Activated T-helper 1 cell treated with Interleukin-2 at 50 U/mL for 16 hours (primary cell): ENCODE measurements at places on chromosomes 7 and 10.
A peak's percentile ranks its signal among the peaks of the same experiment; 100 is the strongest.

GRCh38 chr7:84372712-84373111 is 178.1 kb upstream of the SEMA3A start:
- no peak for DNase-seq

- no peak for DNase-seq
These were observed 72.9 kb downstream of the PLXNA4 start for GRCh38 chr7:132503415-132503814.

- DNase-seq: no peak
These were observed 31.0 kb upstream of the MXI1 start for GRCh38 chr10:110176141-110177030.

DNA sequence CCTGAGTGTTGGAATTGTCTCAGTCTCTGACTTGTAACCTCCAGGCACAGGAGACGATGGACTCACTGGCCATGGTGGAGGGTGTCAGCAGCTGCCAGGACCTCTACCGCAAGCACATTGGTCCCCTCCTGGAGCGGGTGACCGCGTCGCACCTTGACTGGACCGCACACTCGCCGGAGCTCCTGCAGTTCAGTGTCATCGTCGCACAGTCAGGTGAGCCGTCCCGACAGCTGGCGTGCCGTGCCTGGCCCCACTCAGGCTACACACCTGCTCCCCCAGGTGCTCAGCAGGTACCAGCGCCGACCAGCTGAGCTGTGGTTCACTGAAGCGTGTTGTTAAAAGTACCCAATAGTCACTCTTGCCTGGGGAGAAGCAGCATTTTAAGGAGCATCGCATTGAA is 36.7 kb upstream of the PRKAR1B start:
- no peak for DNase-seq

DNA sequence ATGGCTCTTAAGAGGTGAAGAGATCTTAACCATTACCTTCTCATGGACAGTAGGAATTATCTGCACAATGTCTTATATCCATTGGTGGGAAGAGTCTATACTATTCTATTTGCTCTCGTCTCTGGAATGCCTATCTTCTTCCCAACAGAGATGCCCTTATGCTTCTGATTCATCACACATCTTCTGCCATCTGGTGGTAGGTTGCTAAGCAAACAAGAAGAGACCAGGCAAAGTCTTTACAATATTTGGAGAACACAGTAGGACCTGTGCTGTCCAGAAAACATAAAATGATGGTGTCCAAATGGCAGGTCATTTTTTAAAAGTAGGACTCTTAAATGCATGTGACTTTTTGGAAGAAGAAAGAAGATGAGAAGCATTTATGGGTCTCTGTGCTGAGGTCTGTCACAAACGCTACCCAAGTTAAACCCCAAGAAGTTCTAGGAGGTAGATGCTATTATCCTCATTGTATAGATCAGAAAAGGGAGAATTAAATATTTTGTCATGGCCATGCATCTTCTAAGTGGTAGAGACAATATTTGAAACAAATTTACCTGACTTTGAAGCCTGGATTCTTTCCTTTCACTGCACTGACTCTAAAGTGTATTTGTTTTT is 67.8 kb upstream of the NXPH1 start:
- DNase-seq: no peak

DNA sequence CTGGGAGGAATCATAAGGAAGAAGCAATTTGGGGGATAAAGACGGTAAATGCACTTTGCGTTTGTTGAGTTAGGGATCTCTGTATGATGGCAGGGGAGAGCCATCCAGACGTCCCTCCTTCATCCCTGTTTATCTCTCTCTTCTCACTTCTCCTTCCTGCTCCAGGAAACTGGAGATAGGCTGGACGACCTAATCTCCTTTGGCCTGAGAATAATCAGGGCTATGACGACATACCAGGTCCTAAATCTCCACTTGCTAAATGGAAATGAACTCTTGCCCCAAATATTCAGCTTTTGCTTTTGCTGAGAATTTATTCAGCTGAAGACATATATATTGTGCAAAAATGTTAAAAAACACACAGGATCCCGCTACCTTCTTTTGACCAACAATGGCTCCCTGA is 182.9 kb upstream of the INHBA start:
- DNase-seq: no peak

DNA sequence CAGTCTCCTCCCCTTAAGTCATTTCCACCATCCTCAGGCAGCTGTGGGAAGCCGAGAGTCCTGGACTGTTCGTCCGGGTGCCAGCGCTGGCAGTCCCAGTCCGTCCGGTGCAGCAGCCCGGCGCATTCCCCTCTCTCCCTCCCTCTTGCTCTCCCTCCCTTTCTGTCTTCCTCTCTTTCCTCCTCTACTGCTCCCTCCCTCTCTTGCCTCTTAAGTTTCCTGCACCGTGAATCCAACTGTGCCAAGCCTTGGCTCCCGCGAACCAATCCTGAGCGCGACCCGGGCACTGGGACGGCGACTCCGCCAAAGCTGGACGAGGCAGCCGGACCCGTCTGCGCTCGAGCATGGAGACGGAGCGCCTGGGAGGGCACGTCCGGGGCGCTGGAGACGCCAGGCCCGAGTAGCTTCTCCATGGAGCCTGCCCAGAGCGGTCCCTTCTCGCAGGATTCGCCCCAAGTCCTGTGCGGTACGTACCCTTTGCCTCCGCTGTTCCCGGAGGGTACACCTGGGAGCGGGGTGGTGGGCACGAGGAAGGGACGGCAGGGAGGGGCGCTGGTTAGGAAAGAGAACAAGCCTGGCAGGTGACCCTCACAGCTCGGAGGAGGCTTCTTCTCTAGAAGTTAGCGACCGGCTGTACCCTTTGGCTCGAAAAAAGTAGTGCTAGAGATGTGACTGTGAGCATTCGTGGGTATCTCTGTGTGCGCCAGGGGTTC is 1.0 kb downstream of the NXPH1 start:
- no peak for DNase-seq

GRCh38 chr7:157278167-157278790 is 58.5 kb upstream of the DNAJB6 start:
- no peak for DNase-seq

- no peak for DNase-seq
These were observed 23.8 kb upstream of the SLF2 start for GRCh38 chr10:100888957-100889356.

DNA sequence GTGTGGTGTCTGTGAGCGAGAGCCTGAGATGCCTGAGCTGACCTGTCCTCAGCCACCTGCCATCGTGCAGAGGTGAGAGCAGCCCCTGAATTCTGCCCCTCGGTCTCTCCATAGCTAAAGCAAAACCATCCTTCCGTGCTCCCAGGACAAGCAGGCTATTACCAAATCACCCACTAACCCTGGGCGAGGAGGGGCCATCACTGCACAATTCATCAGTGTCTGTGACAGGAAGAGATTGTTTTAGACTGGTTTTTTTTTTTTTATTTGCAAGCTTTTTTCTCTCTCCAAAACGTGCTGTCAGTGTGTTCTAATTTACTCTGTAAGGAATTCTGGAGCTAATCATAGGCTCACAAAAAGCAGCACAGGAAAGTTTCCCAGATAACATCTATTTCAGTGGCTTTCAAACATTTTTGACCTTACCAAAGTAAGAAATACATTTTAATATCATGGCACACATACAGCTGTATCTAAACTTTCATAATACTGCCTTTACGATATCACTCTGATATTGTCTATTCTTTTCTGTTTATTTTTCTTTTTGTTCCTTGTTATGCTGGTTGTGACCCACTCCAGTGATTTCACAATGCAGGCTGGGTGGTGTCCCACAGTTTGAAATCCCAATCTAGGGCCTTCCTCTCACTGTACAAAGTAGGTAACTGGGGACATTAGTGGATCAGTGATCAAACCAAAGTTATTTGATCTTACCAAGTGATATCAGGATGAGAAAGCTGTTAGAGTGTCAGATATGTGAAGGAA is 62.8 kb downstream of the EGFR start:
- DNase-seq: no peak

DNA sequence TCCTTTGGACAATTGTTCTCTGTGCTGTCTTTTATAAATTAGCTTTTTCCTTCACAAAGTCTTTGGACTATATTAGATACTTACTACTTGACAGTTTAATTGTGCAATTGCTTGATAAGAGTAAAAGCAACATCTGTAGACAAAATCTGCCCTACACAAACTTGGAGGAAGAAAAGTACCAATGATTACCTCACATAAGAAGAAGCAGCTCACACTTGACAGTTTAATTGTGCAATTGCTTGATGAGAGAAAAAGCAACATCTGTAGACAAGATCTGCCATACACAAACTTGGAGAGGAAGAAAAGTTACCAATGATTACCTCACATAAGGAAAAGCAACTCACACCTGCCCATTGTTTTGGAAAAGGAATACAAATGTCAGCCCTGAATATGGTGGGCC is 17.1 kb upstream of the SCIN start:
- no peak for DNase-seq

- peak; percentile 65 for DNase-seq
These were observed 137.4 kb upstream of the CDCA7L start for GRCh38 chr7:22082886-22083703.

GRCh38 chr7:38296059-38296857 is 22.8 kb upstream of the TARP start:
- DNase-seq: no peak

DNA sequence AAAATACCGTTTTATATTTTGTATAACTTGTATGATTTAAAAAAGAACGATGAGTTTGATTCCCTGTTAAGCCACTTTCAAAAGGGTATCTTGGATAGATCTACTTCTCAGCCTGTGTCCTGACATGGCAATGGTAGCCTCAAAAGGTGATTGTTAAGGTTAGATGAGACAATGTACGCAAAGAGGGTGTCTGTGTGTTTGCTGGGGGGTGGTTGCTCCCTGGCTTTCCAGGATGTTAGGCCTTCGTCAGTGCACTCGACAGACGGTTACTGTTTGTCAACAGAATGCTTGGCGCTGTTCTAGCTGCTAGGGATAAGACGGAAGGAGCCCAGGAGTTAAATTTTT is 90.3 kb downstream of the NEURL1 start:
- DNase-seq: no peak

GRCh38 chr7:107076781-107077698 is 32.5 kb downstream of the PRKAR2B start:
- DNase-seq: no peak

DNA sequence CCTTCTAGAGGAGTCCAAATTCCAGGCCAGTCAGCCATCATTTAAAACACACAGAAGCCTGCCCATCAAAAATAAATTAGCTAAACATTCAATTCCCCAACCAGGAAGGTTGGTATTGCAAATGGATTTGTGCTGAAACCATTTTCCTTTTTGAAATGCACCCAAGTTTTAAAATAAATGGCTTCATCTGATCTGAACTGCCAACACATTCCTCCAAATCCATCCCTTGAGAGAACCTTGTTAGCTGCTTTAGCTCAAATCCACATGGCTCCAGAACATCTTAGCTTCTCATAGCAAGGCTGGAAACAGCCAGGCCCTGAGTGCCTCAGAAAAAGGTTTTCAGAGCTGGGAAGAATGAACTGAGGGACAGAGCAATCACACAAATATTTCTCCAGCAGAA is 306.3 kb downstream of the FZD1 start:
- no peak for DNase-seq

DNA sequence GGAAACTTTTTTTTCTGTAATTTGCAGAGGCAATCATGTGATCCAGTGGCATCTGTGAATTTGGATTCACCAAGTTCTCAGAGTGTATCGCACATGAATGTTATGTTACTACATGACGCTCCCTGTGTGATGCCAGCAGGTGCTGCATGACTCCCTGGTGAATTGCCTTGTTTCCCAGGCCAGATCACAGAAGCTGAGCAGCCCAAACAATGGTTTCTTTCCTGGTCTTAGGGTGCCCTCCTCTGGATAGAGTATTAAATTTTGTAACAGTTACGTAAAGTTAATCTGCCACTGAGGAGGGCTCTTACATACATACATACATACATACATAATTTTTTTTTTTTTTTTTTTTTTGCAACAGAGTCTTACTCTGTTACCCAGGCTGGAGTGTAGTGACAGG is 3.6 kb downstream of the ZSCAN21 start:
- no peak for DNase-seq

DNA sequence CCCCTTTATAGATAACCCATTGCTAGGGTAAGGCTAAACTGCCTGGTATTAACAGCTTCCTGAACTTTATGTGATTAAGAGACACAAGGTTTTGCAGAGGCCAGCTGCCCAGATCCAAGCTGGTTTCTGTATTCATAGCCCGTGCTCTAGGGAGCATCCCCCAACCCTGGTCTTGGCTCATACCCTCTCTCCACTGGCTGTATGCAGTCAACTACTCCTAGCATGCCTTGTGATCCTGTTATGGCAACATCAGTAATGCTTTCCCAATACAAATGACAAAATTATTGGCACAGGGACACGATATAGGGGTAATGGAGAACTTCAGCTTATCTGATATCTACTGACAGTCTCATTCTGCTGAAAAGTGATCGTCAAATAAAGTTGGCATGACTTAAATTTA is 202.8 kb upstream of the MKLN1 start:
- DNase-seq: no peak

DNA sequence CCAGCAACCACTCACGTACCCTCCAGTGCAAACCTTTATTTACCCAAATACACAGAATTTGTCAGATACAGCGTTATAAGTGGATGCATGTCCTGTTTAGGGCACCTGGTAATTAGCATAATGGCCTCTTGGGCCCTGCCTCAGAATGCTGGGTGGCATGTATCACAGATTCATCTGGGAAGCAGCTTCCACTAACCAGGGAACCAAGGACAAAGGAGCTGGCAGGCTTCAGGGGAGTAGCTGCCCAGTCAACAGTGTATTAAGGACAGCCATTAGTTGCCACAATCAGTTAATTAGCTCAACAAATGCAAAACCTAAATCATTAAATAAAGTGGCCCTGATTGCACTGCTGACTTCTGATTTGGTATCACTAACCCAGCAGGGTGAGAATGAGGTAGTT is 105.7 kb downstream of the RAPGEF5 start:
- no peak for DNase-seq

- DNase-seq: no peak
These were observed 39.1 kb upstream of the PARD3 start for GRCh38 chr10:34854147-34854601.

DNA sequence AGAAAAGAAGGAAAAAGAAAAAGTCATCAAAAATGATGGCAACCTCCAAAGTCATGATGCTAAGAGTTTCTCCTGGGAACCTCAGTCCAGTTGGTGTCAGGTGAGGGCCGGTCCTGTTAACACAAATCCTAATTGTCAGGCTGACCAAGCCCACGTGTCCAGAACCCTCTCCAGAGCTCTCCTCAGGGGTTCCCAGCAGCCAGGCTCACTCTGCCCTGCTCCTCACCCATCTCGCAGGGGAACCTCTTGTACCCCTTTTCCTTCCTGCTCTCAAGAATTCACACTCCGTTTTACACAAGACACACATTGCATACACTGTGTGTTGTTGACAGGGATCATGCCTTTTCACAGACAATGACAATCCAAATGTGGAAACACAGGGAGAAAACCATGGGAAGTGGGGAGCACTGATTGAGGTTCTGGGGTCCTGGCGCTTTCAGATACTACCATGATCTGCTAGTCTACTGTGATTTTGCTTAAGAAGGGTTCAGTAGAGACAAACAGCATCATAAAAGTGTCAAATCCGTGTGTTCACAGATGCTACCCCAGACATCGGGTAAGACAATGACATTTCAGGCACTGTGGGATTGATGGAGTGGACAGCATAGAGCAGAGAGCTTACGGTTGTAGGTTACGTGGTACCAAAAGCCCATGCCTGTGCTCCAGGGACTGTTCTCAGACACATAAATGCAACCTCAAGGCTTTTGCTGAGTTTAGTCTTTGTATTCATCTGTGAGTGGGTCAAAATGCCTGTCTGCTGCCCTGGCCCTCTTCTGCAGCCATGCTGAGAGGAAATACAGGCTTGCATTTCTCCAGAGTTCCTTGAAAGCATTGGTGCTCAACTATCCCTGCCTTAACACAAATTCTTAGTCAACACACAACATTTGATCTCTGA is 16.0 kb downstream of the IL2RA start:
- DNase-seq: no peak

GRCh38 chr7:107164092-107164491 is 4.7 kb upstream of the HBP1 start:
- no peak for DNase-seq
